ENCODE measurements at places on chromosomes 16 and 17.

DNA sequence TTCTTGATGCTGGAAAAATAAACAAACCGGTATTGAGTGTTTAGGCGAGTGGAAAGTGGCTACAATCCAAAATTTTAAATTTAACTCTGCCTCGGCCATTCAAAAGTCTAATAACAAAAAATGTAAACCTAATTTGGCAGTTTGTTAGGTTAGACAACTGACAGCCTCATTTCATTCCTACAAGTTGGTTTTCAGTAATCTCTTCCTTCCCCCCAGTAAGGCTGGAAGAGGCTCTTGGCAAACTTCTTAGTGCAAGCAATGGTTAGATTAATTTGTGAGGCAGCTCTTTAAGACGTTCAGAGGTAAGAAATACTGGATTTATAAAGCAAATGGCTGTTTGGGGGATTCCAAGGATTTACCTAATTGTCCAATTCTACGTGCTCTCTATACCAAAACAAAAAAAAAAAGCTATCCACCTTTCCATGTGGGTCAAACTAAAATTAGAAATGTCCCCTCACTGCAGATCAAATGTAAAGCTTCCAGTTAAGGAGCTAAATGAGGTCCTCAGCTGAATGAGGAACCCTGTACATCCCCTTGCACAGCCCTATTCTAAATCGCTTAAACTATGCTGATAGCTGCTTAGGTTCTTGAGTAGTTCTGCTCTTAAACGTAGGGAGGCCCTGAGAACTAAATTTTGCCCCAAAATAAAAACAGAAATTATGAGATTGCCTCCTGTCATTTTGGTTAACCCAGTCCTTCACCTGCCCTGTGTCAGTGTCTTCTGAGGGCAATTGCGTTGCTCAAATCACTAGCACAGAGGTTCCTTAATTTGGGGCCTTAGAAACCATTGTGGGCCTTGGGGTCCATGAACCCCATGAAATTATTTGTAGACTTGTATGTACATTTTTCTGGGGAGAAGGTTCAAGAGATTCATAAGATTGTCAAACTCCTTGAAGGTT, 2.9 kb downstream of the HEXIM1 start:
- no peak for DNase-seq

GRCh38 chr16:88977812-88978607, 1.0 kb upstream of the CBFA2T3 start:
- no peak for DNase-seq

DNA sequence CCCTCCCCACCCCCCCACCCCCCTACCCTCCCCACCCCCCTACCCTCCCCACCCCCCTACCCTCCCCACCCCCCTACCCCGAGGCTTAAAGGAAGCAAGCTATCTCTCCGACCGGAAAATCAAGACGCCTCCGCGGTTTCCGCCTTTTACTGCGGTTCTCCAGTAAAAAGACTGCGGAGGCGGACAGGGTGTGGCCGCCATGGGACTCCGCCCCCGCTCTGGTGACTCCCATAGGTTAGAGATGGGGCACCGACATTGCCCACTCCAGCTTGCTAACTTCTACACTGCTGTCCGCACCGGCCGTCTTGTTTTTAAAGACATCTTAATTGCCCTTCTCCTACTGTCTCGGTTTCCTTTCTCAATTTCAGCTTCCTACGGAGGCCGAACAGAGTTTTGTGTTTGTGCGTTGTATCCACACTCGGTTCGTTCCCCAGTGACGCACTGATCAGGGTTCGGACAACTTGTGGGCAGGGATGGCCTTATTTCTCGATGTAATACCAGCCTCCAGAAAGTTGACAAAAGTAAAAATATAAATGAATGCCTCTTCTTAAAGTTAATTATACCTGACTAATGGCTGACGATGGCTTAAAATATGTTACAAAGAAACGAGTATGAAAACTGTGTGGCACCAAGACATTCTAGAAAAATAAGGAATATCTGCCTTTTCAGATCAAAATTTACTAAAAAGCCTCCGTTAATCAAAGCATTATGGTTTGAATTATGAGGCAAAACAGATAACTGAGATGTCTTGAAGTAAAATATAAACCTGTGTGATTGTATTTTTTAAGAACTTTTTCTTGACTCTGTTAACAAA, 1.1 kb upstream of the ZNF200 start:
- no peak for DNase-seq

GRCh38 chr17:65542610-65543009, 18.8 kb downstream of the AXIN2 start:
- no peak for DNase-seq

GRCh38 chr17:42361781-42362186, 26.5 kb downstream of the STAT3 start:
- no peak for DNase-seq

- DNase-seq: no peak
Observed at GRCh38 chr17:31089471-31089870, 5.3 kb upstream of the NF1 start.

GRCh38 chr16:83574388-83574787, 233.4 kb upstream of the HSBP1 start:
- no peak for DNase-seq

DNA sequence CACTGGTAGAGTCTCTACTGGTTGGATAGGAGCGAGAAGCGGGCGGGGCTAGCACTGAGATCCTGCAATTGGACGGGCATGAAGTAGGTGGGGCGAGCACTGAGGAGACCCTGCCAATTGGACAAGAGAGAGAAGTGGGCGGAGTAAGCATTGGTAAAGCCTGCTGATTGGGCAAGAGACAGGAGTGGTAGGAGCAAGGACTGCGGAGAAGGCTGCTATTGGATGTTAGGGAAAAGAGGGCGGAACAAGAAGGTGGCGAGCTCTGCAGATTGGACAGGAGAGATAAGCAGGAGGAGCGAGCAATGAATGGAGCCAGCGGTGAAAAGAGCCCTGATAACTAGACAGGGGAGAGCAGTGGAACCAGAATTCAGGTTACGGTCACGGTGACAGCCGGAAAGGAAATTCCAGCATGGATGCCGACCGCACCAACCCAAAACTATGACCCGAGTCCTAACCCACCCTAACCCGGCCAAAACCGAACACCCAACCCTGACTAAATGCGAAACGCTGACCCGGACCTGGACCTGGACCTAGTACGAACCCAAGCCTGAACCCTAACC, 4.8 kb downstream of the SCGB1C2 start:
- DNase-seq: no peak

DNA sequence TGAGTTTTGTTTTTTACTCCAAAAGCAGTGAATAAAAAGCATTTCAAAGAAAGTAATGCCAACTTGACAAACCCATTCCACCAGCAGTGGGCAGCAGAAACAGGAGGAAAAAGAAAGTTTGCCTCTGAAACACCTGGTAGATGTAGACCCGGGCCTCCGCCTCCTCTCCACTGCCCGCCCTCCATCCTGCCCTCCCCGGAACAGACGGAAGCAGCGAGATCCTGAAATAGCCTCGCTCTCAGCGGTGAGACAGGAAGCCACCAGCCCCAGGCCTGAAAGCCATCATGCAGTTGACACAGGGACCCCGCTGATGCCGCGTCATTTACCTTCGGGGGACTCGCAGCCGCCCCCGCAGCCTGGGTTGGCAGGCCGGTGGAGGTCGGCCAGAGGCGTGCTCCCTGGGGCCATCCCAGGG, 67.8 kb downstream of the C16orf78 start:
- no peak for DNase-seq

GRCh38 chr17:79108232-79108850, 33.7 kb downstream of the ENGASE start:
- no peak for DNase-seq

All from ascending aorta (tissue), 2 donors.